ENCODE measurements at places on chromosomes 6 and 20.

DNA sequence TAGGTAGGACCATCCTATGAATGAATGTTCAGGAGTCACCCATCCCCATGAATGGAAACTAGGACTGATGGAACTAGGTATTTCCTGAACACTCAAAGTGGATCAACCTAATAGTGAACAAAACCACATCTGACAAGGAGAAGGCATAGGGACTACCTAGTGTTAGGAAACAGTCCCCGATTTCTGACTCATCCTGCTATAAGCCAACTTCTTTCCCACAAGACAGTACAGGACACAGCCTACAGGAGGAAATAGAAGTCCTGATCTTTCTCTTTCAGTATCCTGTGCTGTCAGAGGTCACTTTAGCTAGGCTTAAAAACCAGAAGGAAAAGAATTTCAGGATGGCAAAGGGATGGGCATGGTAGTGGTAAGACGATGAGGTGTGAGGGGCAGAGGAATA is 19.5 kb upstream of the GMDS start:
- DNase-seq = no peak

- no peak for DNase-seq
These were observed 64.6 kb downstream of the MYO6 start for GRCh38 chr6:75813476-75814250.

DNA sequence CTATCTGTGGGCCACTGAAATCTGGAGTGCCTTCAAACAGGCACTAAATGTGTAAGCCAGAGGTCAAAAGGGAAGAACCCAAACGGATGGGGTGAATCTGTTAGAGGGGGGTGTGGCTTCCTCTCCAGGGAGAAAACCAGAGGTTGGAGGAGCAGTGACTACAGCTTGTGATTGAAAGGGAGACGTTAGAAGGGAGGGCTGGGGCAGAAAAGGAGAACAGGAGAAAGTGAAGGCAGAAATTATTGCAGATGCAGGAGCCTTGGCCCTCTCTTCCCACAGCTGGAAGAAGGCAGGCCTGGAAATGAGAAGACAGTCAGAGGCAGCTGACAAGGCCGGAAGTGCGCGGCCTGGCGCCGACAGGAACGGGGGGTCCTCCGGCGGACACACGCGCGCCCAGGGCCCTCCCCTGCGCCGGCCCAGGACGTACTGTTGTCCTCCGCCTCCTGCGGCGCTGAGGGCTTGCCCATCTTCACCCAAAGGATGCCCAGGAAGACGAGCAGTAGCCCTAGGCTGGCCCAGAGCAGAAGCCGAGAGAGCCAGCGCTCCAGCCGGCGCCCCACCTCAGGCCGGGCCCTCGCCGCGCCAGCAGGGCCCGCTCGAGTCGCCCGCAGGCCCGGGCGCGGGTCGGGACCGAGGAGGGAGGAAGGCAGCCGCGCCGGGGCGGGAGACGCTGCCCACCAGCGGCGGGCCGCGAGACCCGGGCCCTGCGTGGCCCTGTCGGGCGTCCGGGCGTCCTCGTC is 806 bp downstream of the LEMD2 start:
- DNase-seq = peak; percentile 68

DNA sequence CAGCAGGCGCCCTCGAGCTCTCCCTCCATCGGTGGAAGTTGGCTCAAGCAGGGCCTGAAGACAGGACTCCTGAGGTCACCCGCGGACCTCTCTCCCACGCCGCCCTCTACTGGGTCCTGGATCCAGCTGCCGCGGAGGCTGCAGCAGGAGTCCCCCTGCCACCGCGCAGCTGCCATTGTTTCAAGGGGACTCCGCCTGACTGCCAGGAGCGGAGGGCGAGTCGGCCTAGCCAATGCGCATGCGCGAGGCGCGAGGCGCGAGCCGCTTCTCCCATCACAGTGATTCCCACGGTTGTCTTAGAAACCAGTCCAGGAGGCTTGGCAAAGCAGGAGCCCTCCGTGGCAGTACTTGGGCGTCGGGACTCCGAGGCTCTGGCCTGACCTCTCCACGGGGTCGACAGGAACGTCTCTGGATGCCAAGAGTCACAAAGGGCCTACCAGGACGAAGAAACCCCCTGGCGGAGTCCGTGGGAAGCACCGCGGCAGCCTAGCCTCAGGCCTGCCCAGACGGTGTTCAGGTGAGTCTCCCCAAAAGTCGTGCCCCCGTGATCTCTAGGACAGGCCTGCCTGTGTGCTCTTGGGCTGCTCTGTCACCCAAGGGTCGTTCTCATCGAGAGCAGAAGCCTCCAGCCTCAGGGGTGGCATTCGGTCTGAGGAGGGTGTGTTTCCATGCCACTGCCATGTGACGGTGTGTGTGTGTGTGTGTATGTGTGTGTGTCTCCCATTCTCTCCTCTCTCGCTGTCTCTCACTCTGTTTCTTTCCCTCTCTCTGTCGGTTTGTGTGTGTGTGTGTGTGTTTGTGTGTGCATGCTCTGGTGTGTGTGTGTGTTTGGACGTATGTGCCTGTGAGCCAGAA is 290.6 kb upstream of the ZNF337 start:
- peak; percentile 56 for DNase-seq

GRCh38 chr6:128029826-128030225 is 129.0 kb upstream of the THEMIS start:
- no peak for DNase-seq

- DNase-seq = no peak
These were observed 254.8 kb downstream of the FOXC1 start for GRCh38 chr6:1864496-1864895.

DNA sequence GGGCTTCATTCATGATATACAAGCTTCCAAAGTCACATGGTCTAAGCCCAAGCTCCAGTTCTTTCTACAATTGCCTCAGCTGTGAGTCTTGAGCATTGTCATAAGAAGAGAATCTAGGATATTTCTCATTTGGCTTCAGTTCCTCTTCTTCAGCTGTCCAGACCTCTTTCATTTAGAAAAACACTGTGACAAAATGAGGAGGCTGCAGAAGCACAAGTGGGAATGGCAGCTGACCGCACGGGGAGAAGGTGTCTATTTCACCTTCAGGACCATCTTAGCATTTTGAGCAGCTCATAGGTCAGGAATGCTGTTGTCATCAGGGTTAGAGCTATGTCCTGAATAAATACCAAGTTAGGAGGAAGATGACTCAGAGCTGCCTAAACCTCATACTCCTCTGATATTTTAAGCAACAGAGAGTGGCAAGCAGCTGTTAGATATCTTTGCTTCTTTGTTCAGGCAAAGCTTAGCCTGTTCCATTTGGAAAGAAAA is 390.1 kb upstream of the CITED2 start:
- no peak for DNase-seq

GRCh38 chr6:3751077-3751729 is at the start of gene PXDC1:
TSS of gene PXDC1 (minus strand) at chr6:3751713. CDS start at chr6:3751531, 182 bp downstream.
- peak; percentile 16 for DNase-seq

DNA sequence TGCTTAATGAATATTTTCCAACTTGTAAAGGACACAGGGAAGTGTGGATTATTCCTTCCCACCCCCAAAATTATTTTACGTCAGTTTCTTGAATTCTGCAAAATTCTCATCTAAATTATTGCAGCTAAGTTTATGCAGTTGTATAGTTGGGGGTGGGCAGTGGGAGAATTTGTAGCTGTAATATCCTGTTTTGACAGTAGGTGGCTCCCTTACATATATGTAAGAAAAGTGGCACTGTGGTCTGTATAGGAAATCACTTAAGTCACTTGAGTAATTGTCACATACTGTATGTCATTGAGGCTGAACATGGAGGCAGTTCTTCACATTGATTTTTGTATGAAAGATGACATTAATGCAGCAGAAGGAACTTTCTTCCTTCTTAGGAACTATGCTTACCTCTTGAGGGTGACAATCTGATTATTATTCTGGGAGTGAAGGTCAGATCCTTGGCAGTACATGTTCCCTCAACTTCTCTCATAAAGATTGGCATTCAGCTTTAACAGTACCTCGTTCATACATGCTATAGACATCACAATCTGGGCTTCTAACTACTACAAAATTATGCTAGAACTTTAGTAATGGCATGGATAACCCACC is 14.6 kb upstream of the CFAP206 start:
- peak; percentile 65 for DNase-seq

GRCh38 chr6:14665827-14666724 is 548.5 kb downstream of the CD83 start:
- peak; percentile 12 for DNase-seq

- no peak for DNase-seq
These were observed 5.9 kb downstream of the CST1 start for GRCh38 chr20:23744817-23745216.

DNA sequence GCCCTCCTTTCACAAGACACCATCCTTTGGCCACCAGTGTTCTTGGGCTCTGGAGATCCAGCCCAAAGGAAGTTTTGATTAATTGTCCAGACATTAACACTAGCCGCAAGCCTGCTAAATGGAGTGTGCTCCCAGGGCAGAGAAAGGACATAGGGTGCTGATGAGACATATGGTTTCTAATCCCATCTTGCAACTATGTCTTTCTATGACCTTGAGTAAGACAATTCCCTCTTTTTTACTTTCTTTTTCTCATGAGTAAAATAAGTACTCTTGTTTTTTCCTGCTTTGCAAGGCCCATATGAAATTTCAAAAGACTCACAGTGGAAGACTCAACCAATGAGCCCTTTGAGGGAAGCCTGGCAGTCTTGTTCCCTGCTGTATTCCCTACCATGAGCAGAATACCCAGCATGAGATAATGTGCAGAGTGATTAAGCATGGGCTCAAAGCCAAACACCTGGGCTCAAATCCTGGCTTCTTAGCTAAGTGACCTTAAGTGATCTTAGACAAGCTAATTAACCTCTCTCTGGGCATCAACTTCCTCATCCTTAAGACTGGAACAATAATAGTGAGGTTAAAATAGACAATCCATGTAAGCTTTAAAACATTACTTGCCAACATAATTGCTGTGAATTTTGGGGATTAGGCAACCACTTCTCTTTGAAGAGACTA is at the start of gene WFDC10B:
TSS of gene WFDC10B (minus strand) at position 51 of the 669 bp plus-strand sequence. CDS start 19,027 bp downstream, outside the sequence.
- no peak for DNase-seq

GRCh38 chr20:15065794-15066193 is 728.4 kb upstream of the FLRT3 start:
- DNase-seq = no peak

DNA sequence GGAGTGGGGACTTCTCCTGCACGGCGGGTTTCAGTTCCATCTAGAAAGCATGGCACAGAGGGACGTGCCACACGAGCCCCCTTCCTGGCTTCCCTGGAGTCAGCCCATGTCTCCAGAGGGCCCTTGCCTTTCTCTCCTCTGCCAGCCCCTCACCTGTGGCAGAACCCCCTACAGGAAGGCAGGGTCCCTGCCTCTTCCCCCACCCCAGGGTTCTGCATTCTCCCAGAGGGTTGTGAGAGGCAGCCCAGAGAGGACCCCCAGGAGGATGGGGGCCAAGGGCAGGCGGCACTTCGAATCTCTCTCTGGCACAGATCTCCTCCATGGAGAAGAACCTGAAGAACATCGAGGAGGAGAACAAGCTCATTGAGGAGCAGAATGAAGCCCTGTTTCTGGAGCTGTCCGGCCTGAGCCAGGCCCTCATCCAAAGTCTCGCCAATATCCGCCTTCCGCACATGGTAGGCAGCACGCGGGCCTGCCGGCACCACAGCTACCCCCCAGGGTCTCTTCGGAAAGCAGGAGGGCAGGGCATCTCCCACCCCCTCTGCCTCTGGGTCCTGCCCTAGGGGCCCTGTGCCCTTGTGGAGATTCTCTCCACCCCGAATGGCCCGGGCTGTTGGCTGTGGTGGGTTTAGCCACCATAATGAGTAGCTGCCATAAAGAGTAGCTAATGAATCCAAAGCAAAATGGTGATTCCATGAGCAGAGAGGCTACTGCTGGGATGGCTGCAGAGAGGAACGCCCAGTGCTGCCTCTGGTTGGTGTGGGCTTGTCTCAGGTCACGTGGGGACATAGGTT is 15.9 kb upstream of the PCMTD2 start:
- DNase-seq = no peak

DNA sequence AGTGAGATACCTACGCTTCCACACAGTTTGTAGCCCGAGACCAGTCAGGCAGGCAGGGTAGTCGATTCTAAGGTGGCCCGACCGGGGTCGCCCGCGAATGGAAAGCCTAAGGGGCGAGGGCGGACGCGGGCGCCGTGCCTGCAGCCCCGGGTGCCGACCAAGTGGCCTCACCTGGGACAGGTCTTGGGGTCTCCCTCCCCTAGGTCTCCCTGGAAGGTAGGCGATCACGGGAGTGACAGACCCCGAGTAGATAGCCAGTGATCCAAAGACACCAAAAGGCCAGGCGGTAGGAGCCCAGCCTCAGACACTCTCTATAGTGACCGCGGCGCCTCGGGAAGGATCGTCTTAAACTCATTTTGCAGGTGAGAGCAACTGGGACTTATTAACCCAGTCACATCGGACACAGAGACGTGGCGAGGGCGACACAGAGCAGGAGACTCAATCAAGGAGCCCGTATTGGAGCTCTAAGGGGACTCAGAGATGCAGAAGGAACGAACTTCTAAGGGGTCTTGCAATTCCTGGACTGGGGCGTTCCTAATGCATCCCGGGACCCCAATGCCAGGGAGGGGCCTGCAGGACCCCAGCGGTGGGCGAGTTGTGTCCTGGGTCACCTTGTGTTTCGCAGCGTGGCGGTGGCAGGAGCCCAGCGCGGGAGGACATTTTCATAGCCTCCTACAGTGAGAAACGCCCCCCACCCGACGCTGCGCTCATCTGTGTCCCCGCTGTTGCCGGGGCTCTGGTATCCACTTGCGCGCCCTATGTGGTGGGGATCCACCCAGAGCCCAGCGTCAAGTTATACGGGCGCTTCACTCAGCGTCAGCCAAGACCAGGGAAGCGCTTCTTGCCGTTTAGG is 2.1 kb upstream of the VSX1 start:
- DNase-seq = peak; percentile 59

DNA sequence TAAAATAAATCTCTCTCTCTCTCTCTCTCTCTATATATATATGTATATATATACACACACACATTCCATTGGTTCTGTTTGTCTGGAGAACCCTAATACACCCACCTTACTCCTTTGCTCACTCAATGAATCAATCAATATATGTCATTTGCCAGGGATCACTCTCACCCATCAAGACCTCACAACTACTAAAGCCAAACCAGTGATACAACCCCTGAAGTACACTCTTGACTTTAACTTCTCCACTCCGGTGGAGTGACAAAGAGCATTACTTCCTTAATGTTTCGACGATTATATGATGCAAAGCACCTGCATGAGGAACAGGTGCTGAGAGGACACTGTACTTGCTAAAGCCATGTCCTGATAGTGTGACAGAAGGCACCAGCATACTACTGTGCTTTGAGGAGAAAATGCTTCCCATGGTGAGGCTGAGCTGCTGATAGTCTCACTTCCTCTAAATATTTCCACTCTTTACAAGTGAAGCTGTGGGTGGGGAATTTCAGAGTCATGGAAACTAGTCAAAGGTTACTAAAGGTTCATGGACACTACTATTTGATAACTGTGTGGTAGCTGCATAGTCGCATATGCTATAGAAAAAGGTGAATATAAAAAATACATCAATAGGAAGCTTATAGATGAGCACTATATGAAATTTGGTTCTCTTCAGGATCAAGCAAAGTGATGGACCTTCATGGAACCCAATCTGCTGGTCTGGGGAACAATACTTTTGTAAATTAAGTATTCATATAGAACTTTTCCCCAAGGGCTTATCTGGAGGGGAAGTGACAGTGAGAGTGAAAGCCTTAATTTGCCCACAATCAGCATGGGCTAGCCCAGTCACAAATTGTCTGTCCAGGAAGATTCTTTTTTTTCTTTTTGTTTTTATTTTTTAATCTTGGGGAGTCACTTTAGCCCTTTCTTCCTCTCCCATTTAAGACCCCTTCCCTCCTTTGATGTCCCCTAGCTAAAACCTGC is 141.9 kb upstream of the NEDD9 start:
- peak; percentile 12 for DNase-seq
